ENCODE measurements at places on chromosomes 7 and 10.

GRCh38 chr7:3605222-3605621, 304.2 kb downstream of the SDK1 start:
- no peak for DNase-seq

GRCh38 chr7:92625617-92626016, 35.4 kb upstream of the FAM133B start:
- no peak for DNase-seq

- DNase-seq: no peak
Measured at GRCh38 chr7:93375603-93376002, 143.4 kb downstream of the VPS50 start.

DNA sequence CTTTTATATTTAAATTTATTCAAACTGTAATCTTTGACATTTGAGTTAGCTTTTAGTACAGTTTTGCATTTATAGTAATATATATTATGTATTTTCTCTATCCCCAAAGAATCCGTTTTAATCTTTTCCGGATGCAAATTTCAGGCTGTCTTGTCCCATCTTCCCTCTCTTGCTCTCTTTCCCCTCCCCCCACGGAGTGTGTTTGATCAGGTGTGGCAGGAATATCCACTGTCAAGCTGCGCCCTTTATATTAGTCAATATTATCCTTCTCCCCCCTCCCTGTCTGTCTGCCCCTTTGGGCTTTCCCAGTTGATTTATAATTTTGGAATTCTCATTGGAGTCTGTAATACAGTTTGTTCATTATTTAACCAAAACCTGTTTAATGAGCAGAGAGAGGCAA, 19.0 kb downstream of the GBF1 start:
- DNase-seq: no peak

DNA sequence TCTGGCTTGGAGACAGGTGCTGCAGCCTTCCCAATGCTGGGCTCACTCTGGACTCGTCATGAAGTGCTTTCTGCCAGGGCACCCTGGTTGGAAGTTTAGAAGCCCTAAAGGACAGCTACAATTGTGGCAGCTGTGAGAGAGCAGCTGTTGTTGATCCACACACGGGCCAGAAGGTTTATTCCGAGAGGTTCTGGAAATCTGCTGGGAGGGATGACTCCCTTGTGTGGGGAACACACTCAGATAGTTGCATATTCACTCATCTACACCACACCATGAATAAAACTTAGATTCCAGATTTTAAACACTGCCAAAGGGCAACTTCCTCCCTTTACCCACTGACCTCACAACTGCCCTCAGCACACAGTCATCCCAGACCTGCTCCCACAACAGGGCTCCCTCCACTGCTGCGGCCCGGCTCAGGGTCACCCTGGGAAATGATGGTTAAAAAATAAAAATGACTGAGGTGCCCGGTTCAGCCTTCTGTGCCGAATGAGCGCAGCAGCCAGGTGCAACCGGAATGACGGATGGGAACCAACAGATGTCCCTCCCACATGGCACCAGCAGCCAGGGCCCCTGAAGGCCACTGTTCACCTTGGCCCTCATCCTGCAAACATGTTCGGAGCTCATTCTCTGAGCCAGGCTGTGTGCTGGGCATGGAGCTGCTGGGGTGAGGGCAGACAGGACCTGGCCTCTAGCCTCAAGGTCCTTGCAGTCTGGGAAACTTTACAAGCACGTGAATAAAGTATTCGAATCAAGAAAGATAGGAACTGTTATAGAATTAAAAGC, 40.2 kb downstream of the ASB13 start:
- DNase-seq: no peak

DNA sequence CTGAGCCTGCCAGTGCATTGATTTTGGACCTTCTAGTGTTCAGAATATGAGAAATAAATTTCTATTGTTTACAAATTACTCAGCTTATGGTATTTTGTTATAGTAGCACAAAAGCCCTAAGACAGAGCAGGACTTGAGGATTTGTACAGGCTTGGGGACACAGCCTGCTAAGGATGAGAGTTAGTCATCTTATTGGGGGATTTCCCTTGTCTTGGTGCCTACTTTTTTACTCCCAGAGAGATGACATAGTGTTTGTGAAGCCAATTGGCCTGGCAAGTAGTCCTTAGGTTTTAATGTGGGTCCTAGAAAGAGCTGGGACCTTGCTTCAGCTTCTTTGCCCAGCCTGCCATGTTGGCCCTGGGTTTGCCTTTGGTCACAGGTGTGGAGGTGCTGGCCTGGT, 364.0 kb downstream of the REEP3 start:
- no peak for DNase-seq

DNA sequence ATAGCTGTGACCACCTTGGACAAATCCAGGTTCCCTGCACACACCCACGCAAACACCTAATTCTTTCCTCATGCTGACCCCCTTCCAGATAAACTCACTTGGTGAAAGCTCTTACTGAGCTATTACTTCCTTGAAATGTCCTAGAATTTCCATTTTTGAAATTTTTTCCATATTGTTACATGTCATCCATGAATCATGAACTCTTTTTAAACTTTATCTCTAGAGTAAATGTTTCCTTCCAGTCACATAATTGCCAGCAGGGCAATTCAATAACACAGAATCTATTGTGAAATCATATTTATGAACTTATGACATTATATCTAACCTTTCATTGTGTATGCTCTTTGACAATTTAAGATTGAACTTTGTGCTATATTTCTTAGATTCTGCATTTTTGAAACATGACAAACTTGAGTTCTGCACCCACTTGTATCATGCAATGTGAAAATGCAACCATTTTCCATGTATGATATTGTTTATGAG, 26.8 kb upstream of the FGL2 start:
- no peak for DNase-seq
